Ovary (tissue), 10 donors: ENCODE measurements at places on chromosomes 11 and 22. TPM values are rescaled to one million over a fixed set of nuclear protein-coding genes. Genes with fewer than 3 reads are reported as not detected.

DNA sequence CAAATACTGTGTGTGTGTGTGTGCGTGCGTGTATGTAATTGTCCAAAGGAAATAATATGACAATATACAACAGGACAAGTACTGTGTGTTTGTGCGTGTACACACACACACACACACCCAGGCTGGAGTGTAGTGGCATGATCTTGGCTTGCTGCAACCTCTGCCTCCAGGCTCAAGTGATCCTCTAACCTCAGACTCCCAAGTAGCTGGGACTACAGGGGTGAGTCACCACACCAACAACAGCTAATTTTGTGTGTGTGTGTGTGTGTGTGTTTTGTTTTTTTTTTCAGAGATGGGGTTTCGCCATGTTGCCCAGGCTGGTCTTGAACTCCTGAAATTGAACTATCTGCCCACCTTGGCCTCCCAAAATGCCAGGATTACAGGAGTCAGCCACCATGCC, 61.5 kb downstream of the NUP98 start:
- no peak for DNase-seq

GRCh38 chr22:40289991-40290459, 56.3 kb upstream of the ADSL start:
- no peak for DNase-seq

DNA sequence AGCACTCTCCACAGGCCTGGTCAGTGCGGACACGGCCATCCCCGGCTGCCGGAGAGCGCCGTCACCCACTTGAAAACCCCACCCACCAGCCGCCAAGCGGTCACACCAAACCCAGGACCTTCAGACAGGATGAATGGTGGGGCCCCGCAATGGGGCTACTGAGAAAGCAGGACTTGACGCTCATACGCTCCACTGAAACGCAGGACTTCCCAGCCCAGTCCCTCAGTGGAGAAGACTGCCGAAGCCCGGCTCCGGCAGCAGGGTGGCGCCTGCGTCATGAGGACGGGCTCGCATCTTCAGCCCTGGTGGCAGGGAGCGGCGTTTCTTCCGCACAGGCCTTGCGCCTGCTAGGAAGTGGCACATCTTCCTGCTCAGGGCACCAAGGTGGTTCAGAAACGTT, 15.3 kb upstream of the PHLDA2 start:
- DNase-seq = no peak

DNA sequence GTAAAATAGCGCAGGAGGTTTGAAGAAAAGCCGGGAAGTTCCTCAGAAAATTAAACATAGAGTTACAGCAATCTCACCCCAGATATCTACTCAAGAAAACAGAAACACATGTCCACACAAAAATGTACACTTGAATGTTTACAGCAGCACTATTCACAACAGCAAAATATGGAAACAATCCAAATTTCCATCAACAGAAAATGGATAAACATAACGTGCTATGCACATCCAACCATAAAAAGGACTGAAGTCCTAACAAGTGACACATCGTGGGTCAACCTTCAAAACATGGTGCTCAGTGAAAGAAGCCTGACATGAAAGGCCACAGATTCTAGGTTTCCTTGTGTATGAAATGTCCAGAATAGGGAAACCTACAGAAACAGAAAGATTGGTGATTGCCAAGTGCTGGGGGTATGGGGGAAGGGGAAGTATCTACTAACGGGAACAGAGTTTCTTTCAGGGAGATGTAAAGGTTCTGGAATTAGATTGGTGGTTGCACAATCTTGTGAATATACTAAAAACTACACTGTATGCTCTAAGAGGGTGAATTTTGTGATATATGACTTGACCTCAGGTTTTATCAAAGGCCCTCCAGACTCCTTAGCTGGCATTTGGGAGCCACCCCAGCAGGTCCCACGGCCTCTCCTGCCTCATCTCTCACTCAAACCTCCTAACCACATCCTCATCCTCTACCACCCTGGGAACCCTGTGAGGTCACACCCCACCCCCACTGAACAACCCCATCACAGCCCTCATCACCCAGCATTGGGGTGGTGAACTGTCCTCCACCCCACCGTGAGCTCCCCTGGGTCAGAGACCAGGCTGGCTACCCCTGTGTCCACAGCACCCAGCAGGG, 69.2 kb upstream of the PRR5 start:
- DNase-seq = no peak

DNA sequence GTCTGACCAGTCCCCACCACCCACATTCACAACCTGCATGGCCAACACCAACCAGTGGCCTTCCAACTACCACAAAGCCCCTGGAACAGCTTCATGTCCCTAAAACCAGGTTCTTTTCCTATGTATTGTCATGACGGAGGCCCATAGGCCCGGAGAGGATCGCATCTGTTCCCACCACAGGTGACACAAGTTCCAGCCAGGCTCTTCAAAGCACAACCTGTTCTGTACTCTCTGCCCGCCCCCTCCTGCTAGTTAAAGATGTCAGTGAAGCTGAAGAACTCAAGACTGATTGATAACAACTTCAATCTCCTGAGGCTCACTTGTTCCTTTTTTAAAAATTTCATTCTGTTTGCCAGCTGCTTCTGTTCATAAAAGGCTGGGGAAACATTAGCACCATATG, 121.1 kb upstream of the GUCY1A2 start:
- no peak for DNase-seq

The CCDC157 gene
- 2.7 TPM for total RNA-seq

The MAJIN gene
- not detected for total RNA-seq

GRCh38 chr11:46353698-46354097, 6.4 kb downstream of the DGKZ start:
- no peak for DNase-seq

DNA sequence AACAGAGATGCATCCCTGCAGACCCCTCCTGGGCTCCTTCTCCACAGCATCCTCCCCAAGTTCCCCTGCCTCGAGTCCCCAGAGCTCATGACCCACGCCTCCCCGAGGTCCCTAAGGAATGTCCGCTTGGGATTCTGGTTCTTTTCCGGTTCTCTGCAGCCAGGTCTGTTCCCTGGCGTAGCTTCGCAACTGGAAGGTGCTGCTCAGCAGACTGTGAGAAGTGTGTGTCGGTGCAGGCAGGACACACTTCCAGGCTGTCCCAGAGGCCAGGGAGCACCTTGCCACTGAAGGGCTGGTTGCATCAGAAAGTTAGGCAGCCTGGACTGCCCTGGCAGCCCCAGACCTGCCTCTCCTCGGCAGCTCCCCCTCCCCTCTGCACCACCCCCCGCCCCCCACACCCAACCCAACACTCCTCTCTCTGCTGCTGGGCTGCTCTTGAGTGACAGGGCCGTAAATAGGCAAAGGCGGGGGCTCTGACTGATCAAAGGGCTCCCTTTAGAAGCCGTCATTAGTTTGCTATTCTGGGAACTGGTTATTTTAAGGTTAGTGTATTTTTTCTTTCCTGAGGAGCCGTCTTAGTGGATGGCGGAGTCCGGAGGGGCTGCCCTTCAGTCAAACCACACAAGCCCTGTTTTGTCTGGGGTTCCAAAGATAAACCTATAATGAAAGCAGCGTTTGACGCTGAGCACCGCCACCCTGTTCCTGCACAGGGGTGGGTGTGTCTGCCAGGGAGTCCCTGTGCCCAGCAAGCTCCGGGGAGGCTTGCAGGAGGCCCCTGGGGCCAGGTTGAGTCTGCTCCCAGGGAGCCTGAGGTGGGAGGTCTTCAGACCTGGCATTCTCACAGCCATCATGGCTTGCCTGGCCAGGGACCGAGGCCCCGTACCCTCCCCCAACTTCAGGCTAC, 88.6 kb upstream of the KCNQ1OT1 start:
- DNase-seq = no peak

DNA sequence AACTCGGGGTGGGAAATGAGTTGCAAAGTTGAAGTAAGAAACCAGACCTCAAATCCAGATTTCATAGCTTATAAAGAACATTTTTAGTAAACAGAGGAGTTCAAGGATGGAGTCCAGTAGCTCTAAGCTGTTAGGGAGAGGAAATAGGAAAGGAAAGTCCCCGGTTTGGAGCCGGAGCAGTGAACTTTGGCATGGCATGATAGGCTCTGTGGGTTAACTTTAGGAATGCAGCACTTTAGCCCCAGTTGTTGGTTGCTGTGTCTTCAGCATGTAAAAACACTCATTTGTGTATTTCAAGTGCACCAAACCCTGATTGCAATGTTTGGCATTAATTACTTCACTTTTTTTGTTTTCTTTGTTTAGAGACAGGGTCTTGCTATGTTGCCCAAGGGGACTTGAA, 8.6 kb upstream of the PIK3IP1 start:
- DNase-seq = no peak

DNA sequence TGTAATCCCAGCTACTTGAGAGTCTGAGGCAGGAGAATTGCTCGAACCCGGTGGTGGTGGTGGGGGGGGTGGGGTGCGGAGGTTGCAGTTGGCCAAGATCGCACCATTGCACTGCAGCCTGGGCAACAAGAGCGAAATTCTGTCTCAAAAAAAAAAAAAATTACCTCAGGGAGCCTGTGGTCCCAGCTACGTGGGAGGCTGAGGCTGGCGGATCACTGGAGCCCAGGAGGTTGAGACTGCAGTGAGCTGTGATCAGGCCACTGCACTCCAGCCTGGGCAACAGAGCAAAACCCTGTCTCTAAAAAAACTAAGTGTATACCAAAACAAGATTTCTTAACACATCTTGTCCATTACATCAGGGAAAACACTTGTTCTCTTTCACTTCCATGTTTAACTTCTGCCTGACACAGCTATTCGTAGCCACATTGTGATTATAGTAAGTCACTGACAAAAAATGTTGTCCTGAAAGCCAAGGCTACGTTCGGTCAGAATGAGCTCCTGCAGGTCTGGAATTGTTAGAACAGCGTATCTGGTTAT, 1.4 kb downstream of the TMEM80 start:
- no peak for DNase-seq

The APOL6 gene
- 21.4 TPM for total RNA-seq

DNA sequence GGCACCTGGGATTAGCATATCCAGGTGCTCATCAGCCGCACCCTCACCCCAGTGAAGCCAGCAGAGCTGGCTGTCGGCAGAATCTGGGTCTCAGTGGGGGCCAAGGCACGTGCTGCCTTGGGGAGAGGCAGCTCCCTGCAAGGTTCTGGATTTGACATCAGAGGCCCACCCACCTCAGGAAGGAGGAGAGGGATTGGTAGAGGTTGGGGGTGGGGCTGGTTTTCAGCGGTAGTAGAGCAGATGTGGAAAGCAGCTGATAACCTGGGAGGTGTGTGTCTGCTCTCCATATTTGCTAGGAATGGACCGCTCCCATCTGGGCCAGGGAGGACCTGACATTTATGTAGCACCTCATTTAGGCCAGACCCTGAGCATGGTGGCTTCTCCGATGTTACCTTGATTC, 147.5 kb downstream of the GRIK4 start:
- no peak for DNase-seq

The GRK3 gene
- 10.5 TPM for total RNA-seq

The TRIM51 gene
- total RNA-seq = not detected

DNA sequence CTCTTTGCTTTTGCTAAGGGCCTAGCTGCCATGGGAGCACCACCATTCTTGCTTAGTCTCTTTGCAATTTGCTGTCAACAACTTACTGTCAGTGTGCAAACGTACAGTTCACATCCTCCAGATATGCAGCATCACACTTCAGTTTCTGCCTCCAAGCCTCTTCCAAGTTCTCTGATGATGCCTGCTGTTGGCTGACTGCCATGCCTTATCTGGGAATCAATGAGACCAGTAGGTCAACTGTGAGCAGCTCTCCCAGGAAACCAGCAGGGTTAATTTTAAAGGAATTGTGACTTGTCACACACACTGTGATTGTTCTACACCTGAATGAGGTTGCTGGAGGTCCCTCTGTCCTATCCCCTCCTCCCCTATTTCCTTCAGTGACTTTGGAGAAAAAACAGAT, 56.0 kb downstream of the COPB1 start:
- DNase-seq = no peak

The ELFN2 gene
- total RNA-seq = 0.03 TPM

The CHRM1 gene
- not detected for total RNA-seq

The KLHL35 gene
- total RNA-seq = 0.13 TPM

The ZNF70 gene
- total RNA-seq = 21.0 TPM

GRCh38 chr11:39365809-39366436, 2093.5 kb downstream of the LRRC4C start:
- no peak for DNase-seq

GRCh38 chr11:3195251-3196160, 23.1 kb downstream of the MRGPRG start:
- DNase-seq = no peak

- DNase-seq = no peak
Observed at GRCh38 chr11:88310246-88310645, 27.3 kb downstream of the CTSC start.

GRCh38 chr22:37326726-37327125, 44.4 kb downstream of the CYTH4 start:
- DNase-seq = no peak

GRCh38 chr11:120710354-120711131, 199.0 kb downstream of the GRIK4 start:
- DNase-seq = peak; percentile 91

- no peak for DNase-seq
Observed at GRCh38 chr11:90766121-90766520, 543.3 kb upstream of the CHORDC1 start.

The ZBTB16 gene
- 12.7 TPM for total RNA-seq

DNA sequence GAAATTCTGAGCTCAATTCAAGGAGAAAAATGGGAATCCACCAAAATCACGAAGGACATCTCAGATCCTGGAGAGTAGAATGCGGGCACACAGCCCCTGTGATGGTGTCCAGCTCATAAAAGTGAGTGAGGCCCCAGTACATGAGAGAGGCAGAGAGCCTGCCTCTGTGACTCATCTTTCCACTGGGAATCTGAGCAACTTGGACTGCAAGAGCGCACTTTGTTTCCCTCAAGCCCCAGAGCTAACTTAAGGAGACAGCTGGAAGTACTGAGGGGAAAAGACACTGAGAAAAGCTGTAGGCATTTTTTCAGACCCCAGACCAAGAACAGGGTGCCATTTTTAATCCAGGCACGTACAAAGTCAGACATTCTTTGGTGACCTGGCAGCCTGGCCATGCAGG, 273.7 kb downstream of the C11orf87 start:
- DNase-seq = no peak

DNA sequence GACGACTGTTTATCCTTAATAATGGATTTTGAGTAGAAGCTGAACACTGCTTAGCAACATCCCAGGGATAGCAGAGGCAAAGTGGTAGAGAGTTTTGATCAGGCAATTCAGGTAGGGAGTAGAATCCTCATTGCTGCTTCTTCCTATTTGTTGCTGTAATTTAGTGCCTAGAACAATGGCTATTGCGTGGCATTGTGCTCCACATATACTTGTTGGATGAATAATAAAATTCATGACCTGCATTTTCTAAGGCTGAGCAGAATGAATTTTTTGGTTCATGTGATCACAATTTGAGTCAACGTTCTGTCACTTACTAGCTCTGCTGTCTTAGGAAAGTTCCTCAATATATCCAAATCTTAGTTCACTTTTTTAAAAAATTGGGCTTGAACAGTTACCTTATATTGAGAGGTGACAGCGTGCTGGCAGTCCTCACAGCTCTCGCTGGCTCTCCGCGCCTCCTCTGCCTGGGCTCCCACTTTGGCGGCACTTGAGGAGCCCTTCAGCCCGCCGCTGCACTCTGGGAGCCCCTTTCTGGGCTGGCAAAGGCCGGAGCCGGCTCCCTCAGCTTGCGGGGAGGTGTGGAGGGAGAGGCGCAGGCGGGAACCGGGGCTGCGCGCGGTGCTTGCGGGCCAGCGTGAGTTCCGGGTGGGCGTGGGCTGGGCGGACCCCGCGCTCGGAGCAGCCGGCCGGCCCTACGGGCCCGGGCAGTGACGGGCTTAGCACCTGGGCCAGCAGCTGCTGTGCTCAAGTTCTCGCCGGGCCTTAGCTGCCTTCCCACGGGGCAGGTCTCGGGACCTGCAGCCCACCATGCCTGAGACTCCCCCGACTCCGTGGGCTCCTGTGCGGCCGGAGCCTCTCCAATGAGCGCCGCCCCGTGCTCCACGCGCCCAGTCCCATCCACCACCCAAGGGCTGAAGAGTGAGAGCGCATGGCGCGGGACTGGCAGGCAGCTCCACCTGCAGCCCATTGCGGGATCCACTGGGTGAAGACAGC, 350.6 kb downstream of the ETS1 start:
- no peak for DNase-seq

The ATP5MG gene
- 177 TPM for total RNA-seq
